ENCODE measurements at places on chromosomes 6 and 20.

DNA sequence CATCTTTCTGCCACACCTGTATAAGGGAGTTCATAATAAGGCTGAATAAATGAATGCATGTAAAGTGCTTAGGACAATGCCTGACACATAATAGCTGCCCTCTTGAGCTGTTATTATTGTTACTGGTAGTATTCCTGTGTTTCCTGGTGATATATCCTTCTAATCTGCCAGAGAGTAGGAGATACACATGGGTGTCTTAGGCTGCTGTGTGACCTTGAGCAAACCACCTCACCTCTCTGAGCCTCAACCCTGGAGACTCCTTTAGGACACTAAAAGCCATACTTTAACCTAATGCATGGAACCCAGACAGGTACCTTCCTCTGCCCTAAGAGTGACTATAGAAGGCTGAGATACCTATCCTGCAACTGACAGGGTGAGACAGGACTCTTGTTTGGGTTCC is 7.6 kb downstream of the SCRT2 start:
- no peak for DNase-seq

- DNase-seq, result no peak
Measured at GRCh38 chr20:25285856-25286798, 38.2 kb downstream of the PYGB start.

GRCh38 chr20:61956396-61957342 is 109.0 kb downstream of the TAF4 start:
- DNase-seq, result no peak

- DNase-seq, result no peak
Measured at GRCh38 chr6:48825501-48826151, 637.4 kb downstream of the MMUT start.

DNA sequence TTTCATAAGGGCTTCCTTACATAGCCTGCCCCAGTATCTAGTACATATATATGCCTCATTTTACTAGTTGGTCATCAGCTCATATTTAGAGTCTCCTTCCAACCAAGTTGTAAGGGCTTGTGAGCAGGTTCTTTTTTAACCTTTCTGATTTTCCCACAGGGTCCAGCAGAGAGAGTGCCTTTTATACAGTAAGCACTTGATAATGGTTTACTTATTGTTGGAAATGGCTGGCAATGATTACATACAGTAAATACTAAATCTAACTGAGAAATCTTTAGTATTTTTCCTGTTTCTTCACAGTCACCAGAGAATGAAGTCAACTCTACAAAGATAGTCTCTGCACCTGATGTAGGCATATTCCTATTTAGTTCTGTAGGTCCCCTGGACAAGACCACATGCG is 135.1 kb upstream of the B3GAT2 start:
- no peak for DNase-seq

DNA sequence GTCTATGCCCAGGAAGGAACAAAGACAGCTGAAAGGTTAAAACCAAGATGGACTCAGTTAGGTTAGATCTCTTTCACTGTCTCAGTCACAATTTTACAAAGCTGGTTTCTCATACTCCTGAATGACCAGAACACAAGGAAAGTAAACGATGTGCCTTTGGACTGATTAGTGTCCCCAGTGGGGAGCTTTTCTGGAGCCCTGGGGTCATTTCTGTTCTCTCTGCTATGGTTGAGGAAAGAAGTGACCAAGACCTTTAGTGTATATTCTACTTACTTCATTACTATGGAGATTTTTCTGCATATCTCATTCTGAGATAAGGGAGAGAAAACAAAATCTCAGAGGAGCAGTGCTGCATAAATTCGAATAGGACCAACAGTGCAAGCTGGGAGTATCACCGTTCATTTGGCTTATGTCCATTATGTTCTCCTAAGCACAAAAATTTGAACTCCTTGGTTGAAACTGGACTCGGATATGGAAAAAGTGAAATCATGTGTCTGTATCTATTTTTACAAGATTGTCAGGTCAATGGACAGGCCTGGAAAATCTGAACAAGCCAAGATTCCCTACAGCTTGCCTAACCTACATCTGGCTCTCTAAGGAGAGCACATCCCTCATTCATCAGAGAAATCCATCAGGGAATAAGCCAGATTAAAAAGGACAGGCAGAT is 34.4 kb upstream of the ENPP1 start:
- DNase-seq, result no peak

GRCh38 chr6:16991981-16992629 is 109.7 kb upstream of the STMND1 start:
- no peak for DNase-seq

GRCh38 chr20:16020971-16021370 is 552.3 kb downstream of the KIF16B start:
- DNase-seq, result no peak

All from stimulated activated CD4-positive, alpha-beta T cell treated with anti-CD3 and anti-CD28 coated beads, TNF-alpha, amount 100 ng/mL, for 24 hours (primary cell).